ENCODE measurements at places on chromosomes 13 and 19.

DNA sequence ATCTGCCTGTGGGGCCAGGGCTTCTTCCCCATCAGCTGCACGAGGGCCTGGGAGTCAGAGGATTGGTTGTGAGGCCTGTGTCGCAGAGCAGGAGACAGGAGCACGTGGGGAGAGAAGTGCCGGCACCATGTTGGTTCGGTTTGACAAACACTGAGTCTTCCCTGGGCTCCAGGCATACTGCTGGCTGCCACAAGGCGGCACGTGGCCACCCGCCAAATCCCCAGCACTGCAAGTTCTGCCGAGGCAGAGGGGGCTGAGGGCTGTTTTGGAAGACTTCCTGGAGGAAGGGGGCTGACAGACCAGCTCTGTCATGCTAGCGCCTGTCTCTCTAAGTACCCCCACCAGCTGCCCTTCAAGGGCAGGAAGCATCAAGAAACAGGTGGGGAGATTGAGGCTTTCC is 9.5 kb downstream of the SHANK1 start:
- no peak for DNase-seq

DNA sequence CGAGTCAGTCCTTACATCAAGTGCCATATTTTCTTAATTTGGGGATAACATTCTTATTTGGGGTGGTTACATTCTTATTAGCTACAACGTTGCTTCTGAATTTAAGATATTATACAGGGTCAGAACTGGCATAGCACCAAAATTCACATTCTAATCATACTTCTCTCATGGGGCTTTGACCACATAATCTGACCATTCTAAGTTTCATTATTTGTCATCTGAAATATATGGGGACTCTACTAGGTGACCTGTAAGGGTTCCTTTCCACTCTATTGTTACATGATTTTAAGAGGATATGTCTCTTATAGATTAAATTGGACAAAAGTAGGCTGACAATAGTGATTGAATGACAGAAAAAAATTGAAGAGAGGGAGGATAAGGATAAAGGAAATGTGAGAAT is 536.5 kb downstream of the KCTD12 start:
- no peak for DNase-seq

DNA sequence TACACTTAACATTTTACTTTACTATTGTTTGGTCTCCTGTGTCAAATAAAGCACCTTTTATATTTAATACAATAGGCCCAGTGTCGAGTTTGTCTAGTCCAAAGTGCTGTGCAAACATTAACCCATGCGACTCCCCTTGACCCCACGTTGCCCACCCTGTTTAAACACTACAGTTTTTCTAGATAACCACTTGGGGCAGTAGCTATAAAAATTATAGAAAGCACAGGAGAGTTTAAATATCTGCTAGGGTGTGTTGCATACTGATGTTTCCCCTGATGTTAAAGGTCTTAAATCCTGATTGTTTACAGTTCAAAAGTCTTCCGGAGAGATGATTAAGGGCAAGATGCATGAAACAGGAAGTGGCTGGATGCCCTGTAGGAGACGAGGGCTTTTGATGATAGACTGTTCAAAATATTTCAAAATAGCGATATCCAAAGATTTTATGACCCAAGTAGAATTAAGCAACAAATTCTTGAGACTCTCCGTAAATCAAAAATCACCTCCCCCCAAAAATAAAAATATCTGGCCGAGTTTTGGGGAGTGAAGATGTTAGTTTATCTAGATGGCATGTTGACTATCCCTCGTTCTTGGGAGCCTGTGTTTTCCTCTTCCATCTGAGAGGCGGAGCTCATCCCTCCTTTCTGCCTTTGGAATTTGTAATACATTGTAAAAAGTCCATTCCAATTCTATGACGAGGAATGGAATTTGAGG is 167.1 kb downstream of the FGF9 start:
- no peak for DNase-seq

DNA sequence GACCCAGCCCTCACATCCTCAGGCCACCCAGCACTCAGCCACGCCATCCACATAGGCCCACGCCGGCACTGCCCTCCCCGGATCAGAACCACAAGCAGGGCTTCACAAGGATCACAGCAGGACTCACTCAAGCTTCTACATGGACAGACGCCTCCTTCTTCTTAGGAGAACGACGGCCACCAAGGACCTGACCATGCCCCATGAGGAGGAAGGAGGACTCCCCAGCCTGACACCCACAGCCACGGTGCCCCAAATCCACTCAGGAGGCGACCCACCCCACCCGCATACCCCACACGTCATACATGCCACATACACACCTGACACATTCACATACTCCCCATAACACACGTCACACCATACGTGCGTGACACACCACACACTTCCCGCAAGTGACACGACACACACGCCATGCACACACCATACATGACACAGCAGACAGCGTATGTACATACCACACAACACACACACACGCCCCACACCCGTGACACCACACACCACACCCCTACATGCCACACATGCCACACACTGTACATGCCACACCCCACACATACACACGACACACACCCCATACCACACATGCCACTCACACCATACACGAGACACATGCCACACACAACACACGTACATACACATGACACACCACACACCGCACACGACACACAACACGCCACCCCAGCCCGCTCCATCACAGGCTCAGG is 50.4 kb downstream of the MLLT1 start:
- DNase-seq: no peak

GRCh38 chr13:98228661-98229341 is 51.7 kb upstream of the RNF113B start:
- DNase-seq: no peak

GRCh38 chr19:482186-483041 is 13.9 kb upstream of the MADCAM1 start:
- no peak for DNase-seq

GRCh38 chr19:2359992-2360685 is at the start of gene TMPRSS9:
TMPRSS9 (plus strand) TSS chr19:2360265; CDS start chr19:2389786, 29,521 bp downstream.
- DNase-seq: no peak

DNA sequence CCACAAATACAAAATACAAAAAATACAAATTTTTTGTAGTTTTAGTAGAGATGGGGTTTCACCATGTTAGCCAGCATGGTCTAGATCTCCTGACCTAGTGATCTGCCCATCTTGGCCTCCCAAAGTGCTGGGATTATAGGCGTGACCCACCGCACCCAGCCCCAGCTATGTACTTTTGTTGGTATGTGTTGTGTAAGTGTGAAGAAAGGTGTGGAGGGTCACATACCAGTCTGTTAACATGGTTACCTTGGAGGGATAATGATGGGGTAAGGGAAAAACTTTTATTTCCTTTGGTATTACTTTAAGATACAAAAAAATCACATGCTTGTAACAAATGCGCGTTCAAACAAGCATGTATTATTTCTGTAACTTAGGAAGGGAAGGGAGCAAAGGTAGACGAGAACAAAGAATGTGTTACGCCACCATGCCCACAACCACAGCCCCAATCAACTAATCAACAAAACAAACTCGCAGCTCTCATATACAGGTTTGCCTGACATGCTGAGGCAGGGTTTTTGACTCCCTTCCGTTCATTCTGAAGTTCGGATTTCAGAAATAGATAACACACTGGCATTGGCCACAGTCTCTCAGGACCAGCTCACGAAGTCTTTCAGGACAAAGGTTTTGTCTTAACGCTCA is 13.5 kb upstream of the VWA8 start:
- no peak for DNase-seq

DNA sequence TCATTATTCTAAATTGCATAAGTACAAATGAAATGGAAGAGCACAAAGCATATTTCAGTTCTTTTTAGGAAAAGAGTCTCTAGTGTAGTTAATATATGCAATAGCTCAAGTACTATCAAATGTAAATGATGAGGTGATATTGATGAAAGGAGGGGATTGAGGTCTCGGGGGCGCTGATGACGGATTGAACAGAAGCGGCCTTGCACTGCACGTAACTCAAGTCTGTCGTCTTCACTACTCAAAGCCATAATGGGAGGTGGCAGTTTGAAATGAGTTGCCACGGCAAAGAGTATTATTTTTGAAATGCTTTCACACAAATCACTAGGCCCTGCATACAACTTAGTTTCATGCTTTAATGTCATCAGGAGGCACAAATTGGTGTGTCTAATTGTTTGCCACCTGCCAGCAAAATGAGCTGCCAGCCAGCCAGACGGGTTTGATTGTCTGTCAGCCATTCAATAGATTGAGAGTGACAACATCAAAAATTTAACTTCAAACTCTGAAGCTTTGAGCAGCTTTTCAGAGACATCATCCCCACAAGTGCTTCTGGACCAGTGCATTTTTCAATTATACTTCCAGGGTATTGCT is 256.6 kb downstream of the NBEA start:
- no peak for DNase-seq

- no peak for DNase-seq
Measured at GRCh38 chr13:25581351-25581750, 209.6 kb downstream of the ATP8A2 start.

DNA sequence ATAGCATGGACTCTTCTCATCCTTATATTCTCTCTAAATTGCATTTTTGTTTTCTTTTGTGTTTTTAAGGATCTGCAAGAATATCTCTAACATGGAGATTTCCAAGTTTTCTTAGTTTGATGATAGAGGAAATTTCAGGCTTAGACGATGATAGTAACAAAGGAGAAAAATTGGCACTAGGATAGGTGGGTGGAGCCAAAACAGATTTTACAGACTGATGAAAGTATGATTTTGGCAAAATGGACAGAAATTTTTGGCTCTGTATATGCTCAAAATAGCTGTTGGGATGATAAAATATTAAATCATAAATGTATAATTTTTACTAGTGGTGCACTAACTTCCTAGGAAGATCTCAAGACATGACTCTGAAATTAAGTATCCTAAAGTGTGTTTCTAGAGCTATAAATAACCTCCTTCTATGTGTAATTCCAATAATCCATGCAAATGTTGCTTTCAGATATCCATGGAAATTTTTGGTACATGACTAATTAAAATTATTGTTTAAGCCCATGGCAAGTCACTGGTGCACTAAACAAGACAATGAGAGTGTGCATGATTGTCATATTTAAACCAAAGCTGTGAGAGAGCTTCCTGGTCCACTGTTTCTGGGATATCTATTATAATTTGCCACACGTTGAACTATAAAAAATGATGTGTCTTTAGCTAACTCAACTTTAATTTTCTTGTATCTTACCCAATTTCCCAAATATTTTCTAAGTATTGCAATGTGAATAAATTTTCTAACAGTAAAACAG is 55.8 kb upstream of the NBEA start:
- DNase-seq: no peak

GRCh38 chr13:49112782-49113525 is 107.2 kb upstream of the MLNR start:
- DNase-seq: no peak

Measured in stimulated activated CD4-positive, alpha-beta T cell treated with anti-CD3 and anti-CD28 coated beads, TNF-alpha, amount 100 ng/mL, for 24 hours (primary cell).